ENCODE measurements at places on chromosomes 6 and 20. TPM values are rescaled to one million over a fixed set of nuclear protein-coding genes. Genes with fewer than 3 reads are reported as not detected.

DNA sequence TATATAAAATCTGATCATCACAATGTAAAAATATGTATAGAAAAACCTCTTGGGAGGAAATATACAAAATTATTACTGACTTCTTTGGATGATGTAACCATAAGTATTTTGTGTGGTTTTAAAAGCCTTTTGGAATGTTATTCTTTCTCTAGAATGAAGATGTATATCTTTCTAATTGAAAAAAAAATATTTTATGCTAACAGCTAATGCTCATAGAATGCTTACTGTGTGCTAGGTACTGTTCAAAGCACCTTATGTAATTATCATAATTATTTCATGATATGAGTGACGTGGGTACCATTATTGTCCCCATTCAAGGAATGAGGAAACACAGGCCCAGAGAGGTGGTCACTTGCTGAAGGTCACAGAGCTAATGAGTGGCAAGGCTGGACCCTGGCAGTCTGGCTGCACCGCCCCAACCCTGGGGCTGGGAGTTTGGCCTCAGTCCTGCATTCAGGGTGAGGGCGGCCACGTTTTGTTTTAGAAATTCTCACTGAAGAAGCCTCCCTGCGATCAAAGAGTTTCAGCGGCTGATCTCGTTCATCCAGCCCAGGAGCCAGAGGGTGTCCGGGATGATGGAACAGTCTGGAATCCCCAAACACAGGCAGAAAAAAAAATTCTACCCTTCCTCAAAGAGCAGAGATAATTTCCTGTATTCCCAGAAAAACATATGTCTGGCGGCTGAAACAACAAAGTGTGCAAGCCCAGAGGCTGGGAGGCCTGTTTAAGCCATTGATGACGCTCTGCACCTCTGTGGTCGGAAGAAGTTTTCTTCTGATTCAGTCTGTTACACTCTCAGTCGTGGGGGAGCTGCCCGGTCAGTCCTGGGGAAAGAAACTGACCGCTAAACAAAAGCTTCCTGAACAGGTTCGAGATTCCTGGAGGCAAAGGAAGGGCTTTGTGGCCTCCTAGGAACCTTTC is 37.3 kb downstream of the TFEB start:
- DNase-seq = no peak

The SIRPA gene
- total RNA-seq = not detected

The ERVFRD-1 gene
- not detected for total RNA-seq

The LHFPL5 gene
- not detected for total RNA-seq

The ENPP5 gene
- total RNA-seq = 2.4 TPM

The ZSCAN9 gene
- 3.1 TPM for total RNA-seq

The TNNC2 gene
- total RNA-seq = not detected

The BPI gene
- not detected for total RNA-seq

- peak; percentile 81 for DNase-seq
Observed at GRCh38 chr6:73309785-73310502, 44.1 kb downstream of the DPPA5 start.

DNA sequence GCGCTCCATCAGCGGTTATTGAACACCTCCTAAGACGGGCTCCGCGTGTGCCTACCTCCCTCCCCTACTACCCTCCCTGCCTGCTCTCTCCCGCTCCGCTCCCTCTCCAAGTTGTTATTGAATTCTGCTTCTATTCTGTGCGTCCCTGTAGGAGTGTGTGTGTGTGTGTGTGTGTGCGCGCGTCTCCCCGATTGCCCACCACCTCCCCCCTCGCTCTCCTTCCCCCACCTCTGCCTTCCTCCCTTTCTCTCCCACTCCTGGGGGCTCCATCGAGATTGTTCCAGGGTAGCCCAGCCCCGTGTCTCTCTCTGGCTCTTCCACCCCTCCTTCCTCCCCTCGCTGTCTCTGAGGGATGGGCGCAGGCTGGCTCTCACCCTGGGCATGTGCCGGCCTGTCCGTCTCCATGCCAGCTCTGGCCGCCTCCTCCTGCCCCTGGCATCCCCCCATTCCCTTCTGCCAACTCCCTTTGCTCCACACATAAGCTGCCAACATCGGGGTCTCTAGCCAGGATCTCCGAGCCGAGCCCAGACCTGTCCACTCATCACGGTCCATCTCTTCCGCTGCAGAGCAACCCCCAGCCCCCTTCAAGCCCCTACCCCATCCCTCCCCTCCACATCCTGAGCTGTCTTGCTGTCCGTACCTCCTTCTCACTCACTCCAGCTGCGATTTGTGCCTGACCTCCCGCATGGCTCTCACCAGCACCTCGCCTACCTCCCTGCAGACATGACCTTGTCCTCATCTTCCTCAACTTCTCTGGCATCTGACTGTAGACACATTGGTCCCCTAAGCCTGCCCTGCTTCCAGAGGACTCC is 68.5 kb downstream of the SRC start:
- no peak for DNase-seq

GRCh38 chr6:93554018-93554417 is 134.7 kb upstream of the EPHA7 start:
- DNase-seq = no peak

DNA sequence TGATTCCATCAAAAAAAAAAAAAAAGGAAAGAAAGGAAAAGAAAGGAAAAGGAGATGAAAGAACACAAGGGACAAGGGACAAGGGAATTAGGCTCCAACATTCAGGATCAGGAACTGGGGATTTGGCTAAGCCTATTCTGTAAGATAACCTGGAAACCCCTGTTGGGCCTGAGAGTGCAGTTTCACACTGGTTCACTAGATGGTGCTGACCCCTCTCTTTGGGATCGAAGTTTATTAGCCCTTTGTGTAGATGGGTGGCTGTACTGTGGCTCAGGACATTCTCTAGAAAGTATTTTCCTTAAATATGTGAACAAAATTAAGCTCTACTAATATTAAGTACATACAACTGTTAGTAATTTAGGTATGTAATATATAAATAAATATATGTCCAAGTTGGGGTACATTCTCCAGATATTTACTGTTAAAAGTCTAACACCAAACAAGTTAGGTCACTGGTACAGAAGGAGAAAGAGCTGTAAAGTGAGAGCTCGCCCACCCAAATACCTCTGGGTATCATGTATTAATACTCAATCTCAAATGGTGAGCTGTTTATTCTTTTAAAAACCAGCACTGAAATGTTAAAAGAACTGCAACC is 6.3 kb downstream of the OR2A4 start:
- peak; percentile 57 for DNase-seq

The TNXB gene
- 10.5 TPM for total RNA-seq

DNA sequence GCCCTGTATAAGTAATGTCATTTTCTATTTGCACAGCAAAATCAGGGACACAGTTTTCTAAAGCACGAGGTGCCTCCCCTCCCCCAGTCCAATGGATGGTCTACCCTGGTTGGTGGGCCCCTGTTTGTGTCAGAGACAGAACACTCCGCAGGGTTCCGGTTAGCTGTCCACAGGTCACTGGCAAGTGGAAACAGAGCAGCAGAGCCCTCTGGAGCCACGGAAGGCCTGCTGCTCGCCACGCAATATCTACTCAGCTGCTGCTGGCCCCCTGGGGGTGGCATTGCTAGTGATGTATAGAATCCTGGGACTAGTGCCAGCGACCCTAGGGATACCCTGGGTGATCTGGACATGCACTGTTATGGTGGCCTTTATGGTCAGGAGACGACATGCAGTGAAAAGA is 50.4 kb downstream of the RIN2 start:
- no peak for DNase-seq

- DNase-seq = no peak
Observed at GRCh38 chr20:1587781-1588532, 30.5 kb upstream of the SIRPD start.

- no peak for DNase-seq
Observed at GRCh38 chr6:91575032-91575431, 988.2 kb upstream of the MAP3K7 start.

DNA sequence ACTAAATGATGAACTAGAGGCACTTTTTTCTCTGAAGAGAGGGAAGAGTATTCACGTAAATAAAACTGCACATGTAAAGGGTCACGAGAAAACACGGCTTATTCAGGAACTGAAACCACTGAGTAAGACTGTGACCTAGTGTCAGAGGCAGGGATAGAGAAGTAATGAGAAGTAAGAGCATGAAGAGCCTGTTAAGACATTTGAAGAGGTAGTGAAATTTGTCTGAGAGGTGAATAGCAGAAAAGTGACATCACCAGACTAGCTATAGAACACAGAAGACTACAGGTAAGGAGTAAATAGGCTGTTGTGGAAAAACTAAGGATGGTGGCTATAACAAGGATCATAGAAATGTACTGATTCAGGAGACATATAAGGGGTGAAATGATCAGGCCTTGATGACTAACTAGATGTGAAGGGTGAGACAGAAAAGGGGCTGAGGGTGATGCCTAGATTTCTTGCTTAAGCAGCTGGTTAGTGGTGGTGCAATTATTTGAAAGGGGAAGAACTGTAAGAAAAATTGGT is 76.8 kb downstream of the REV3L start:
- DNase-seq = peak; percentile 82

DNA sequence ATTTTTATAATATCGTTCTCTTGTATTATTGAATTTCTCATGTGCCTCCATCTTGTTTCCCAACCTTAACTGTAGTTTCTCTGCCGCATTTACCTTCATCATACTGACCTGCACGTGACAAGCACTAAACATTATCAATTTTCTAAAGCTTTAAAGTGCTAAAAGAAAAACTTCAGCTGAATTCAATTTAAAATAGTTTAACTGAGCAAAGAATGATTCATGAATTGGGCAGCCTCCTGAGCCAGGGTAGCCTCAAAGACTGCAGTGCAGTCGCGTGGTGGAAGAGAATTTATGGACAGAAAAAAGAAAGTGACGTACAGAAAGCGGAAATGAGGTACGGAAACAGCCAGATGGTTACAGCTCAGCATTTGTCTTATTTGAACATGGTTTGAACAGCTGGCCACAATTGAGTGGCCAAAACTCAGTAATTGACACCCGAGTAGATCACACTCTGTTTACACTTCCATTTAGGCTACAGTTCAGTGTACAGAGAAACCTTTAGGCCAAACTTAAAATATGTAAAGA is 4.2 kb upstream of the ZDHHC14 start:
- peak; percentile 48 for DNase-seq

The KCNK15 gene
- total RNA-seq = not detected

The STX11 gene
- 1.3 TPM for total RNA-seq

- no peak for DNase-seq
Observed at GRCh38 chr6:71446470-71446869, 157.9 kb downstream of the OGFRL1 start.

DNA sequence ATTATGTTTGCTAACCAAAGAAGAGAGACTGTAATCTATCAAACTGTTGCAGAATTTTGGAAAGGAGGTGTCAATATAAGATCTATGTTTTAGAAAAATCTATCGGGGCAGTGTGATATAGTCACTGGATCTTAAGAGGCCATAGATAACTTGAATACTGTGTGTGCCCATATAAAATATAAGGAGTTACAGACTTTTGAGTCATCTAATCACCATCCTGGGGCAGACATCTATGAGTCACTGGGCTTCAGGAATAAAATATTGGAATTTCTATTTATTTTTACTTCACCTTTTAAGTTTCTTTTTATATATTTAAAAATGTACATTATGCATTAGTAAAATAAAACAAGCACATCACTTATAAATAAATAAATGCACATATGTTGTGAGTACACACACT is 509.3 kb upstream of the MAN1A1 start:
- DNase-seq = no peak

The WFDC10B gene
- not detected for total RNA-seq

The FAM209B gene
- not detected for total RNA-seq

The OR12D3 gene
- total RNA-seq = not detected

The PTPRT gene
- not detected for total RNA-seq

The EFCAB8 gene
- total RNA-seq = not detected

The ADGRF4 gene
- total RNA-seq = not detected

DNA sequence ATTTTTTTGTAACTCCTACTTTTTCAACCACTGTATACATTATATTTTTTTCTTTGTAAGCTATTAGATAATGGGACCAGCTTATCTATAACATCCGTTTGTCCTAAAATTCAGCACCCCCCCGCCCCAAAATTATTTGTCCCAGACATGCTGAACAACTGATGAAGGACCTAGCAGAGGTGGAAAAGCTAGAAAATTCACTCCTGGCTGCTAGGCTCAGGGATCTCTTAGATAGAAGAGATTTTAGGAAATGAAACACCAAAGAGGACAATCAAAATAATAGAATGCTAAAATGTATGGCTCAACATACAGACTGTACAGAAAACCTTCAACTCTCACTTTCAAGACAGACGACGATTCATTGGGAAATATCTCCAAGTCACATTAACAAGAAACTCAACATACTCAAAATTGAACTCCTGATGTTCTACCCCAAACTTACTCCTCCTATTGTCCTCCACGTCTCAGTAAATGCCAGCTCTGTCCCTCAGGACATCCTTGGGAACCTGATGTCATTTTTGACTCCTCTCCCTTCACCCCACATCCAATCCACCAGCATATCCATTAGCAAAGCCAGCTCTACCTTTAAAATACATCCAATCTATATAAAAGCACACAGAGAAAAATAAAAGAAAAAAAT is 4.7 kb downstream of the SOD2 start:
- DNase-seq = no peak

The ZNF318 gene
- total RNA-seq = 24.4 TPM

GRCh38 chr6:138654715-138655634 is 118.6 kb upstream of the CCDC28A start:
- DNase-seq = no peak

The CDSN gene
- total RNA-seq = not detected

The PDCD2 gene
- total RNA-seq = 109 TPM

The FOXF2 gene
- total RNA-seq = not detected

GRCh38 chr20:48686238-48687116 is 141.3 kb downstream of the PREX1 start:
- DNase-seq = no peak

GRCh38 chr6:153146413-153146812 is 15.3 kb upstream of the RGS17 start:
- no peak for DNase-seq

DNA sequence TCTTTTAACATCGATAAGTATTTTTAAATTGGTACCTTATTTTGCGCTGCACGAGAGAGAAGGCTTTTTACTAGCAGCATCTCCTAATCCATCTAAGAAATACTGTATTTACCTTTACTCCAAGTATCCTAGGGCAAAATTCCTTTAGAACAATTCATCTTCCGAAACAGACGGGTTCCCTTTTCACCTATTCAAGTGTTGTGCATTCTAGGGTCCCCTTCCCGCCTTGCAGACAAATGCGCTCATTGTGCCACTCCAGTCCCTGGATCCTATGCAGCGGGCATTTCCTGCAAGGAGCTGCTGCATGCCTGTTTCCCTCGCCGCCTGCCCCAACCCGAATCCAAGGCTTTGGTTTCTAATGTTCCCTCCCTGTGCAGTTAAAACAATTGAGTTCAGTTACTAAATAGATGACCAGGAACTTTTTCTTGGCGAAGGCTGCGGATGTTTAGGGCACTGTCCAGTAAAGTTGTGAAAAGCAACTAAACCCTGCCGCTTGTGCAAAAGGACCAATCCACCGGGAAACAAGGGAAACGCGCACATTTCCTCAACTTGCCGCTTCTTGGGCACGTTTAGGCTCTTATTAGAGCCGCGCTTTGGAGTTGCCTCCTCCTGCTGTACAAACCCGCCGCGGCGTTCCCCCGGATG is 556 bp upstream of the SCAF8 start:
- DNase-seq = no peak

The LST1 gene
- 4.2 TPM for total RNA-seq

The CRISP2 gene
- total RNA-seq = not detected

The CD109 gene
- total RNA-seq = 0.08 TPM

The PACRG gene
- total RNA-seq = not detected

GRCh38 chr6:113365191-113365590 is 492.0 kb upstream of the MARCKS start:
- DNase-seq = no peak
